ENCODE measurements at places on chromosomes 7 and 10.

DNA sequence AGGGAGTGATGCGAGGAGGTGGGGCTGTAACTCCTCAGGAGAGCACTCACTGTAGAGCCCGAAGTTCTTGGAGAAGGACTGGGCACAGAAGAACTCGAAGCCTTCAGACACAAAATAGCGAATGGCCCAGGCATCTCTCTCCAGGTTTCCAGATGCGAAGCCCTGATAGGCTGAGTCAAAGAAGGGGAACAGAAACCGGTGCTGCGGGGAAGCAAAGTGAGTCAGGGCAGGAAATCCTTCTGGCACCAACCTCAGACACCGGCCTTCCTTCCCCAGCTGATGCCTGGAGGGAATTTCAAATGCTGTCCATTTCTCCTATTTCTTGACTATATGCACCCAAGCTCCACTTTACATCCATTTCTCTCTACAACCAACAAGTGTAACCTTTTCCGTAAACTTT is 26.8 kb downstream of the GOT1 start:
- DNase-seq = no peak

DNA sequence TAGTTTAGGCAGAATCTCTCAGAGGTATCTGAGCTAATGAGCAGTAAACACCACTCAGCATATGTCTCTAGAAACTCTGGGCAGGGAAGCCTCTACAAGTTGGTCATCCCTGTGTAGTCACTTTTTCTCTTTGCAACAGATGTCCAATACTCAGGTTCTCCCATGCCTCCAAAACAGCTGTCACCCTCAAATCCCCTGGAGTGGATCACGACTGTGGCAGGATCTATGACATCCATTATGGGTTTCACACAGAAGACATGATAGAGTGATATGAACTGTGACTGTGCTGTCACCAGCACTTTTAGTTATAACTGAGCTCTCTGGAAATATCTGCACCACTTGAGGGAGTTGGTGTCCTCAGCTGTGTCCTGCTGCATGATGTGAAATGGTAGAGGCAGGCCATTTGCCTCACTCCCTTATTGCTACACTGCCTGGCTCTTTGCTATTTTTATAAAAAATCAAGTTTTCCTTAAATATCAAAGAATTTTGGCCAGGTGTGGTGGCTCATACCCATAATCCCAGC is 24.1 kb upstream of the ZNRF2 start:
- no peak for DNase-seq

DNA sequence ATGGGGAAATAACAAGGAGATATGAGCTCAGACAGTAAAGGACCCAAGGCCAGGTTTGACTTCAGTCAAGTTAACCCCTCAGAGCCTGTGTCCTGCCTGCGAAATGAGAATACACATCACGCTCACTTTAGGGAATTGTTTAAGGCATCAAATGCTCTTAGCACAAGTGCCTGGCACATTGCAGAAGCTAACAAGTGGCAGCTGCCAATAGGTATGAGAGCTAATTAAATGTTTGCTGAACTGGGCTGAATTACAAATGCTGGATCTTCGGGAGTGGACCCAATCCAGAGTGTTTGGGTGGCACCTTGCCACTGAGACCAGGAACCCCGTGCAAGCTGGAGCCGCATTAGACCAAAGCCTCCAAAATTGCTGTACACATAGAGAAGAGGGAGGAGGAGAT is 136.8 kb downstream of the C10orf90 start:
- DNase-seq = no peak

- DNase-seq = no peak
Observed at GRCh38 chr10:107433605-107434004, 269.1 kb upstream of the SORCS1 start.

DNA sequence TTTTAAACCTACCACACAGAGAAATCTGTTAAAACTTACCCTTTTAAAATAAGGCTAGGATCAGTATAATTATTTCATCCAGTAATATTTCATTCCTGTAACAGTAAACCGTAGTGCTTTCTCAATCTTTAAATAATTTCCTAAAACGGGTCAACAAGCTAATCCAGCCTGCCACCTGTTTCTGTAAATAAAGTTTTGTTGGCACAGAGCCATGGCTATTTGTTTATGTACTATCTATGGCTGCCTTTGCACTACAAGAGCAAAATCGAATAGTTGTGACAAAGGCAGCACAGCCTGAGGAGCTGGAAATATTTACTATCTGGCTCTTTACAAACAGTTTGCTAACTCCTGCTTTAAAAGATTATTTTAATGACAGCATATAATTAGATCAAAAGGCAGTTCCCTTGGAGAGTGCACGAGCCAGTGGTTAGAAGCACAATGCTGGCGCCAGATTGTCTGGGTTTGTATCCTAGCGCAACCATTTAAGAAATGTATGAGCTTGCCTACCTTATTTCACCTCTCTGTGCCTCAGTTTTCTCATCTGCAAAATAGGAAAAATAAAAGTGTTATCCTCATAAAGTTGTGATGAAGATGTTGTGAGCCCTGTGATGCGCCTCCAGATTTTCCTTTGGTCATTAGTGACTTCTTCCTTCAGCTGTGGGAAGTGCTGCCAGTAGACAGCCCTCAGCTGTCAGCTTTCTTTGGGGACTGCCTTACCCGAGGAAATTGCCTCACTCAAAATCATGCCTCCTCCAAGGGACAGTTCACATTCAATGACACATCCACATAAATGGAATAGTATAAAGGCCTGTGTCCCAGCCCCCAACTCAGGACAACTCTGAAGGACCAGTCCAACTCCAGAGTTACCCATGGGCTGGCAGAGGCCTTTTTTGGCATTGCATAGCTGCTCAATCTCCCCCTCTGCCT is 11.8 kb upstream of the MIOS start:
- no peak for DNase-seq

- DNase-seq = no peak
Observed at GRCh38 chr10:74763934-74764591, 62.3 kb upstream of the KAT6B start.

DNA sequence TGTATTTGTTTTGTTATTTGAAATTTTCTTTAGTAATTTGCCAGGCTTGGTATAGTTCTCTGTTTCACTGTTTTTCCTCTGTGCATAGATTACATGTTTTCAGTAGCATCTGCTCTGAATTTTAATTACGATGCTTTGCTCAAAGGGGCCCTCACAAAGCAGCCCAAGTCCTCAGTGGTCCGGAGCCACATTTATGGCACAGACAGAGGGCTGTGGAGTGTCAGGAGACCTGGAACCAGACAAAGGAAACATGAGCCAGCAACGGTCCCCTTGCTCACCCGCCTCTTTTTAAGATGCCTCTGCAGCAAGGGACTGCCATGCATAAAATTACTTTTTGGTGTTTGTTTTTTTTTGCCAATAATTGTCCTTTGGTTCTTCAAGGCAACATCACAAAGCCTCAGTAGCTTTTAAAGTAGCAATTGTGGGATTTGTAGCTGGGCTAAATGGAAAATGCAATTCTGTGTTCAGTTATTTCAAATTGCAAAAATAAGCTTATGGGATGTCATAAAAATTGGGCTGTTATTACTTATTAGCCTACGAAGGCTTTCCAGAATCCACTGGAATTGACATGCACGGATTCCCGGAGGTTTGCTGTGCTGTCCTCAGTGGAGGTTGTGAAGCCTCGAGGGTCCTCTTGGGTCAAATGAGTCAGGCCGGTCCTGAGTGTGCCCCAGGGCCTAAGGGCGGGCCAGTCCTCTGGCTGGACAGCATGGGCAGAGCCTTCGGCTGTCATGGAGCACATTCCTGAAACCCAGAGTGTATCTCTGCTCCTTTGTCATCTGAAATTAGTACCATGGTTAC is 422.8 kb downstream of the GLRX3 start:
- no peak for DNase-seq

DNA sequence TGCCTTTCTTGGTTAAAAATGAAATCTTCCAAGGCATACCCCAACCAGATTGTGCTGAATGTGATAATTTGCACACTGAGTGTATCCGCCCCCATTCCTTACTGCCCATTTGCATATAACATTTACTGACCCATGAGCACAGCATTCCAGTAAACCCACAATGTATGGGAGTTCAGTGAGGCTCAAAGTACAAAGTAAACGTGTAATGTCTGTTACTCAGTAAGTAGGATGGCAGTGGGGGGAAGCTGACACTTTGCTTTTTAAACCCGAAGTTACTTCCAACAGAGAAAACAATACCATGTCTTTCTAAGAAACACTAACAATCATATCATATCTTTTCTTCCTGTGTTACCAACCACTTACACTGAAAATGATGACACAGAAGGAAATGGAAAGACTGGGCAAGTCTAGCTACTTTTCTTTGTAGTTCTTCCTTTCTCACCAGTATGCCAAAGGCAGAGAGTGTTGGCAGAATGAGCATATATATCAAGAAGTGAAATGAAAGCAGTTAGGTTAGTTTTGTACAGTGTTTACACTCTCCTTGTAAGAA is 27.1 kb upstream of the SOSTDC1 start:
- no peak for DNase-seq

DNA sequence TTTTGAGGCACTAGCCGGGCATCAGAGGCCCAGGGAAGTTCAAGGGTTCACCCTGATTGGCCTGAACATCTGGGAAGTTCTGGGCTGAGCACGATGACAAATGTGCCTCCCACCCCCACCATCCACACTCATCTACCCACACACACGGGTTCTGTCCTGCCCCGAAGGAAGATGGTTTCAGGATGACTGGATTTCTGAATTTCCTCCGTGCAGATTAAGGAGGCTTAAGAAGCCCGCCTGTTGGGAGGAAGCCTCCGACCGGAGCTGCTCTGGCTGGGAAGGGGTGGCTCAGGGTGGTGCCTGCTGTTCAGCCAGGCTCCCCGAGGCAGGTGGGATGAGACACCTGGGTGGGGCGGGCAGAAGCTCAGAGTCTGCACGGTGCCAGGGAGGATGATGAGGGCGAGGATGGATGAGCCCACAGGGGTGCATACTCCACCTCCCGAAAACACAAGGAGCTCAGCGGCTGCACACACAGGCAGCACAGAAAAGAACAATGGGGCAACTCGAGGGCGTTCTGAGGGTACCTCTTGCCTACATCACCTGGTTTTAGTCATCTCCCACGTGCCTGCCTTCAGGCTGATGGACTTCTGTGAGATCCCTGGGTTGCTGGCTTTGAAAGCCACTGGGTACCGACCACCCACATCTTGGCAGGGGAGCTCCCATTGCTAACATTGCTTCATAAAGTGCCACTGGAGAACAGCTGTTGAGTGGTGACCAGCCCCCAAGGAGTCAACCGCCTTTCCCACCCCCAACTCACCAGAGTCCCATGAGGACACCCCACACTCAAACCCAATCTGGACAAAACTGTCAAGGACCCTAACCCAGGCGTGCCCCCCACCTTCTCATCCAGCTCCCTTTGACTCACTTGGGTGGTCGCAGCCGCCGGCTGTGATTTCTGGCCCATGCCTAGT is 41.2 kb downstream of the CALML3 start:
- DNase-seq = no peak

- DNase-seq = no peak
Observed at GRCh38 chr10:126872768-126873167, 32.5 kb upstream of the DOCK1 start.

DNA sequence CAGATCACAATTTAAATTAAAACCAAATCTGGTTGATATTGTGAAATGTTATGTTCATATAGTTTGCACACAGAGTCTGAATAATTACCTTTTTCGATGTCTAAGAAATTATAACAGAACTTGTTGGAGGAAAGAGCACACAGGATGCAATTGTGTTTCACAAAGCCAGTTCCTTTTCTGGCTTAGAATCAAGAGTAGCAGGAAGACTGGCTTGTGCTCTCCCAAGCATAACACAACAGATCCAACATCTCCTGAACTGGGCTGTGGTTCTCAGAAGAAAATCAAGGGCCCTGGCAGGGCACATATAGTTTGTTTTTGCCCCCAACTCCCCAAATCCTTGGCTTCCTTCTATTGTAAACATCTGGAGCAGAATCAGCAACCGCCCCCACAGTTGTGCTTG is 62.7 kb downstream of the LRRC4 start:
- DNase-seq = peak; percentile 15

DNA sequence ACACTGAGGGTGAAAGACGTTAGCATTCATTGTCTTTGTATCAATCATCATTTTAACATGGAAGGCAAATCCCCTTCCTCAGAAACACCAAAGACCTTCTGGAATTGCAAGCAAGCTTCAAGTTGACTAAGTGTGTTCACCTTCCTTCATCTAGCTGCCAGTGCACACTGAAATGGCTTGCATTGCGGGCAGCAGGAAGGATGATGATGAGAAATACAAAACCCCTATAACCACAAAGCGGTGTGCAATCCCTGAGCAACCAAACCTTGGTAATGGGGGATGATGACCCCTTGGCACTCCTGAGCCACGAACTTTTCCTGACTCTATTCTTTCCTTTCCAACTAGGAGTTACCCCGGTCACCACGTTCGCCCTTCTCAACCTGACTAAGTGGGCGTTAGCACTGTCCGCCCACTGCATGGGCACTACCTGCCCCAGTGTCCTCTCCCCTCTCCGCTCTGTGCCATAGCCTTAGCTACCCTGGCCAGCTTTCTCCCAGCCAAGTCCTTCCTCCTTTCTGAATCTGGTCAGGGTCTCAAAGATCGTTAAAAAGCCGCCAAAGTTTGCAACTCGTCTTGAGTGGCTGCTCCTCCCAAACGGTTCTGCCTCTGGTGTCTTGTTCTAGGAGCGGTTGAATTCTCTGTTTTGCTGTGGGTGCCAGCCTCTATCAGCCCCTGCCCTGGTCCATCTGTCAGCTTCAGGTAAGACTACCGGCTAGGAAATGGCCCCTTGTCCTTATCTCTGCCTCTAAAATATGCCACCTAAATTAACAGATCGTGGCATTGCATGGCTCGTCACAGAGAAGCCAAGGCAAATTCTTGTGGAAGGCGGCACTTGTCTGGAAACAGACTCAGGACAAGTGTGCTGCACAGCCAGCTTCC is 586 bp upstream of the AOC1 start:
- no peak for DNase-seq

DNA sequence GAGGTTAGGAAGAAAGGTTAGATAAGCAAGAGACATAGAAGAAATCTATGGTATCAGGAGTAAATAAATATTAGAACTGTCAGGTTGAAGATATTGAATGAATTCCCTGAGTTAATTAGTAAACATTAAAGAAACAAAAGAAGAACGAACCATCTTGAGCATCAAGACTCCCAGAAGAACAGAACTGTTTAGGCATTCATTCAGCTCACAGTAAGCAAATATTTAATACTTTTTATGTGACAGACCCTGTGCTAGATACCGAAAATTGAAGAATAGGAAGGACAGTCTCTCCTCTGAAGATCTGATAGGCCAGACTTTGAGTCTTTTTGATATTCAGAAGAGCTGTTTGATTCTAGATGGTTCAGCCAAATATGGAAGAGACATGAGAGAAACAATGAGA is 731.5 kb downstream of the XPNPEP1 start:
- no peak for DNase-seq

- DNase-seq = no peak
Observed at GRCh38 chr10:26861205-26861998, 644 bp upstream of the ABI1 start.
